Activated CD4-positive, alpha-beta T cell treated with anti-CD3 and anti-CD28 coated beads, Interleukin-2, Interleukin-6, amounts not matched to agents 100 ng/mL and 50 ng/mL, durations not matched to agents 16 hours and 8 hours (primary cell): ENCODE measurements at places on chromosomes 3 and 15.
A peak's percentile ranks its signal among the peaks of the same experiment; 100 is the strongest.

DNA sequence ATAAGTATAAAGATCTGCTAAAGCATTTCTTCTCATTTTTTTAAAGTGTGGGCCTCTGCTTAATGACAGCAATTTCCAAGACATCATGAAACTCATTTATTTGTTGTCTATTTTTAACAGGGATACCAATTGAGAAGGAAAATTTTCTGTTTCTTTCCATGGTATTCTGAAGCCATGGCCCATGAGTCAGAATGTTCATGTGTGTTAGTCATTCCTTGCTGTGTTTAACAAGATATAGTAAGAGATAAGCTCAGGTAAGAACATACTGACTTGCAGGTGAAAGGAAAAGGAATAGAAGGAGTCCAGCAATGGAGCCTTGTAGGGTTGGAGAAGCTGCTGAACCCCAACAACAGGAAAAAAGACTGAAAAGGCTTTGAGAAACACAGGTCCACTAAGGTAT lies 17.0 kb upstream of the ARID3B start:
- no peak for DNase-seq

DNA sequence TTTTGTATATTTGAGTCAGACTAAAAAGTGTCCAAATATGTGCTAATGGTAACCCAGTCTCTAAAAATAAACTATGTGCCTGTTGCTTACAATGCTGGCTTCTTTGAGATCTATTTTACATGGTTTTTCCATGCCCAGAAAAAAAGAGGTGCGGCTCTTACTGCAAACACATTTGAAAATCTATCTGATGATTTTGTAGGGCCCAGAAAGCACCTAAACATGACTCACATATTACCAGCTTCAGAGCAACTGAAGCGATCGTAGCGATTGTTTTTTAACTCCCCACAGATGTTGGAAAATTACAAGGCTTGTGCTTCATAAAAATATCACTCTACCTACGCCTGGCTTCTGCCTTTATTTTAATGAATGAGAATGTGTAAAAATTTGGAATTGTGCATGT lies 53.5 kb downstream of the SUCNR1 start:
- DNase-seq, result no peak

DNA sequence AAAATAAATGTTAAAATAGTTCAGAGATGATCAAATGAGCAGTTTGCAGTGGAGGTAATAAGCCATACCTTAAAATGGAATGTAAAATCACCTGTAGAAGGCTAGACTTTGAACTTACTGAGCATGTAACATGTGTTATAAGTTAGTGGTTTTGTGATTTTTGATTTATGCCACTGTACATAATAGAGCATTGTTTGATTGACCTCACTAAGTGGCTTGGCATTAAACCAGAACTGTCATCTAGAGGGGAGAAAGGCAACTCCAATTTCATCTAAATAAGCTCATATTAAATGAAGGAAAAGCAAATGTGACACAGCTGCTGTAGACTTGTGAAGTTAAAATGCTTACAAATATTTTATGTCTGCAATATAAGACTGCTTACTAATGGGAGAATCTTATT lies 387.9 kb downstream of the ZIC1 start:
- no peak for DNase-seq

DNA sequence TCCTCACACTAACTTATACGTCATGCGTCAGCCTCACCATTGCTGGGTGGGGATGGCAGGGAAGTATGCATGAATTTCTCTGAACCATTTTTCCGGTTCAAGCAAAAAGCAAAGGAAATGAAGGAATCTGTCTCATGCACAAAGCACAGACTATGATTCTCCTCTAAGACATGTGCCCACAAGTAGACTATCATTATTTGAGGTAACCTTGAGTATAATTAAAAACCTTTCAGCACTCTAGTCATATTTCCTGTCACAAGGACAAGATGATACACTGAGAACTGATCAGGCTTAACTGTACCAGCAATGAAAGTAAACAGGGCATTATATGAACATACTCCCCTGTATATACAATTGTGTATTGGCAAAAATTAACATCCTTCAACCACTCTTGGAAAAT lies 56.7 kb upstream of the TSC22D2 start:
- DNase-seq, result no peak

GRCh38 chr3:54358969-54359694 lies 236.8 kb downstream of the CACNA2D3 start:
- DNase-seq, result no peak

- no peak for DNase-seq
Observed at GRCh38 chr3:69770976-69771634, 31.8 kb downstream of the MITF start.

GRCh38 chr3:15287565-15288330 lies 44.6 kb downstream of the SH3BP5 start:
- DNase-seq, result no peak

DNA sequence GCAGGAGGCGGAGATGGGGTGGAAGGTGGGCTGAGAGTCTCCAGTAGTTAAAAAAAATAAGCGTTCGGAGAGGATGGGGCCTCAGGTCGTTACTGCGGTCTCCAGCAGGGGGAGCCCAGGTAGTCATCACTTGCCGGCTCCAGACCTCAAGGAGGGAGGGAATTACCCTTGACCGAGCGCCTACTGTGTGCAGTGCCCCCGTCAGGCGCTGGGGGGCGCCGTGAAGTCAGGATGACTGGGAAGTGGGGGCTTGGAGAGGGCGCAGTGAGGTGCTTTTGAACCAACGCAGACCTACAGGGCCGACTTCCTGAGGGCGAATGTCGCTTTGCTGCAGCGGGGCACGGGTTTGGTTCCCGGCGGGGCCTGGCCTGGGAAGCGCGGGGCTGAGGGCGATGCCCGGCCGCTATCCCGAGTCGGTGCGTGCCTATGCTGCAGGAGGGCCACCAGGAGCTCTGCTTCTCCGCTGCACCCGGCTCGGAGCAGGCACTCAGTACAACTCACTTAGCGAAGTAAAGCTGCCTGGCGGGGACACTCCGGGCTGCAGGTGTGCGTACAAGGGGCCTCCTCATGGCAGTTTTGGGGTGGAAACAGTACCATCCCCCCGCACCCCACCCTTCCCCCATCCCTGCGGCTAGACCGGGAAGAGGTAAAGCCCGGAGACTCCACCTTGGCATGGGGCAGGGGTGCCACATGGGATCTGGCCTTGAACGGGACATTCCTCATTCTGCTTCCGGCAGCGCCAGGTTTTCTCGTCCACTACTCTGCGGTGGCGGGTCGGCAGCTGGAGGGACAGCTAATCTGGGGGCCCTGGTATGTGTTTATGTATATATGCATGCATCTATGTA lies 79.8 kb downstream of the RHCG start:
- peak; percentile 92 for DNase-seq
